ENCODE measurements at places on chromosomes 2 and 18.
A peak's percentile ranks its signal among the peaks of the same experiment; 100 is the strongest.

GRCh38 chr18:11368020-11368419, 218.7 kb upstream of the PIEZO2 start:
- no peak for DNase-seq

DNA sequence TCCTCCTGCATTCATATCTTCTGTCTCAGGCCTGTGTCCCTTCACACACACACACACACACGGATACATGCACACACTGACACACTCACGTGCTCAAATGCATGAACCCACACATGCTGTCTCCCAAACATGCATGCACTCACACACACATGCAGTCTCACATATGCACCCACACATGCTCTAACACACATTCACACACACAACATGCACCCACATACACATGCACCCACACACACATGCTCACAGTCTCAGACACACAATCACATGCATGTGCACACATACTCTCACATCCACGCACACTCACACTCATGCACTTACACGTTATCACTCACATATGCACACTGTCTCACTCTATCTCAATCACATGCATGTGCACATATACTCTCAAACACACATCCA, 1.9 kb upstream of the CD226 start:
- DNase-seq: no peak

DNA sequence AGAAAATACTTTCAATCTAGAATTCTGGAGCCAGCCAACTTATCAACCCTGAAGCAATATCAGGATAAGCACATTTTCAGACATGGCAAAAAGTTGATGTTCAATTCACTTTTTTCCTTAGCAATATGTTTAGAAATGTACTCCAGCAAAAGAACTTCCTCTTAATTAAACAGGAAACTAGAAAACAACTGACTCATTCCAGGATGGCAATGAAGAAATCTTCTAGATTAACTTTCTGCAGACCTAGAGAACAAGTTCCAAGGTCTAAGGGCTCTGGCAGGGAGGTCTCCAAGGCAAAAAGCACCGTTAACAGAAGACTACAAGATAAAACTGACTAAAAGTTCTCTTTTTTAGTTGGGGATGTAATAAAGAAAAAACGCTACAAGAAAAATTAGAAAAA, 69.2 kb upstream of the VWC2L start:
- no peak for DNase-seq

DNA sequence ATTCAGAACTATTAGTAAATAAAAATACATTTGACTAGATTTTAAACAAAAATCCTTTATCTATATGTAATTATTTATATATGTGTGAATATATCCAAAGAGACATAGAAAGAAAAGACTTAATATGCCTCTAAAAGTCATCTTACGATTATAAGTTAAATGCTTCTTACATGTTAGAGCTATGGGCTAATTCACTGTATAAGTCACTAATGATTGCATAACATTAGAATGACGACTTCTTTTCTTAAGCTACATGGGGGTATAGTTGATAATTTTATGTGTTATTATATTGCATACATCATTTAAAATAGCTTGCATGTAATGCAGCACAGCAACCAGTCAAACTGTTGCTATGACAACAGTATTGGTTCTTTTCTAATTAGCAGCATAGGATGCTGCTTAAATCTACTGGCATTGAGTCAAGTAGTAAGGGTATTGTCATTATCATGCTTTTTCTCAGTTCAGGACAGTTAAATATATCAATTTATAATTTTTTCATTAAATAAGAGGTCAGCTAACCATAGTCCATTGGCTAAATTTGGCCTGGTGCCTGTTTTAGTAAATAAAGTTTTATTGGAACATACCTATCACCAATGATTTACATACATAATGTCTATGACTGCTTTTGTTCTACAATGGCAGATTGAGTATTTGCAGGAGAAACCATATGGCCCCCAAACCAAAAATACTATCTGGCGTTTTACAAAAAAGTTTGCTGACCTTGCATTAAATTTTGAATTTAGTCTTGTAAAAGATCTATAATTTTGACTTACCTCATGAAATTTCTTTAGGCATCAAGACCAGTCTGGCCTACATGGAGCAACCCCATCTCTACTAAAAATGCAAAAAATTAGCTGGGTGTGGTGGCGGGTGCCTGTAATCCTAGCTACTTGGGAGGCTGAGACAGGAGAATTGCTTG, 207.7 kb upstream of the ZSWIM2 start:
- DNase-seq: no peak

- DNase-seq: no peak
Observed at GRCh38 chr2:105783151-105783738, 38.5 kb downstream of the NCK2 start.

- DNase-seq: no peak
Observed at GRCh38 chr18:24189664-24190346, 50.9 kb downstream of the CABYR start.

- no peak for DNase-seq
Observed at GRCh38 chr18:67243799-67244587, 272.5 kb downstream of the DSEL start.

DNA sequence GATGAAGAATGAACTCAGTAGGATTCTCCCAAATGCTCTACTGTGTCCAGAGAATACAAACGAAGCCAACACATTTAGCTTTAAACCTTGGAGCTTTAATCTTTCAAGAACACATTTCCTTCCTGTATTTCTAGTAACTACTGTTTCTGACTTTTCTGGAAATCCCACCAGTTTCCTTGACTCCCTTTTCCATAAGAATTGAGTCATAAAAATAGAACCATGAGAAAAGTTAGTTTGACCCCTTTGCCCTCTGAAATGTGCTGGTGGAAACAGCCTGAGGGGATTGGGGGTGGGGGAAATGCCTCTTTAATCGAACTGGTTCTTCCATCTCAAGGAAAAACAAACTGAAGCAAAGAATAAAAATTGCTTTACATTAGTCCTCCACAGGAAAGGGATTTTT, 123.9 kb downstream of the TMEM17 start:
- DNase-seq: no peak

GRCh38 chr2:85999061-85999831, 106.4 kb downstream of the POLR1A start:
- DNase-seq: no peak

- DNase-seq: peak; percentile 75
Observed at GRCh38 chr2:169711751-169712509, 17.7 kb downstream of the PHOSPHO2 start.

- DNase-seq: peak; percentile 78
Observed at GRCh38 chr2:24613154-24613814, 122.2 kb downstream of the NCOA1 start.

DNA sequence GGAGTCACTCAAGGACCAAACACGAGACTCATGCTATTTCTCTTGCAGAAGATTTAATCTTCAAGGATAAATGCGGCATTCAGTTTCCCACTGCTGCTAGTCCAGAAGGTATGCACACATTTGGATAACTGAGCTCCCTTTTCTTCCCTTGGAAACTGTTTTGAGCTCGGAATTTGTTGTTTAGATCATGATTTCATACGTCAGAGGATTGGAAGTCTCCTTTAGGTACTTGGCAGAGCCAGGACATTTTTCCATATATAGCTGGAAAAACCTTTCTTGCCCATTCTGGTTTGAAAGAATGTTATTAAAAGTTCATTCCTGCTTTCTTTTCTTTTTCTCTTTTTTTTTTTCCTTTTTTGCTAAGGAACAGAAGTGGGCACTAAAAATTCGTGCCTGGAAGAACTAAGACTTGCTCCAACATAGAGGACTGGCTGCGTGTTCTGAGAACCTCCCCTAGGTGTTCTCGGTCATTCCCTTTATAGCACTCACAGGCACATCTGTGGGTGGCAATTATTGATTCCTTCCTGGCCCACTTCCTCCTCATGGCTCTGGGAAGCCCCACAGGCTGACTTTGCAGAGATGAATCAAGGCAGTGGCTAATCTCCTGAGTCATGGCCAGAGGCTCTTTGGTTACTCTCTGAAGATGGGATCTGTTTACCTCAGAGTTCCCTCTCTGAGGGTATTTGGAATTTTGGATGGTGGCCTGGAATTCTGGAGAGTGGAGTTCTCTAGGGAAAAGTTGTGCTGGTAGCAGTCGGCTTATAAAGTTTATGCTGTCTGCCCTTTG, 104.8 kb downstream of the PLCL1 start:
- DNase-seq: no peak

- no peak for DNase-seq
Observed at GRCh38 chr2:211133766-211134165, 577.4 kb downstream of the CPS1 start.

- DNase-seq: no peak
Observed at GRCh38 chr2:11329776-11330175, 14.7 kb downstream of the ROCK2 start.

DNA sequence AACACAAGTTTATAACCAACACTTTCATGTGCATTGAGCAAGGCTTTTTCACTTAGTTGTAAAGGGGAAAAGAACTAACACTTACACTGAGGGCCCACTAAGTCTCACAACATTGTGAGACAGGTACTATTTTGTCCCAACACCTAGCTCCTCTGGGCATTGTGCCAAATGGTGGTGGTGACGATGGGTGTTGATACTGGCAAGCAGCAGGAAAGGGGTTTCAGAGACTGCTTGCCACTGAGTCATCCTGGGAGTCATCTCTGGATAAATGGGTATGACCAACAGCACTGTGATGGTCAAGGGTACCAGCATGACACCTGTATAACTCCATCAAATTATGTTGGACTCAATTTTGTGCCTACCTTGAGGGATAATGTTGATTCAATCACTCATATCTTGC, 138.8 kb upstream of the ITGA6 start:
- DNase-seq: peak; percentile 49

Measured in NCI-H2029 (cell line).